ENCODE measurements at places on chromosomes 2 and 18.
A peak's percentile ranks its signal among the peaks of the same experiment; 100 is the strongest.

GRCh38 chr2:72089537-72089936 is 58.1 kb downstream of the CYP26B1 start:
- no peak for DNase-seq

DNA sequence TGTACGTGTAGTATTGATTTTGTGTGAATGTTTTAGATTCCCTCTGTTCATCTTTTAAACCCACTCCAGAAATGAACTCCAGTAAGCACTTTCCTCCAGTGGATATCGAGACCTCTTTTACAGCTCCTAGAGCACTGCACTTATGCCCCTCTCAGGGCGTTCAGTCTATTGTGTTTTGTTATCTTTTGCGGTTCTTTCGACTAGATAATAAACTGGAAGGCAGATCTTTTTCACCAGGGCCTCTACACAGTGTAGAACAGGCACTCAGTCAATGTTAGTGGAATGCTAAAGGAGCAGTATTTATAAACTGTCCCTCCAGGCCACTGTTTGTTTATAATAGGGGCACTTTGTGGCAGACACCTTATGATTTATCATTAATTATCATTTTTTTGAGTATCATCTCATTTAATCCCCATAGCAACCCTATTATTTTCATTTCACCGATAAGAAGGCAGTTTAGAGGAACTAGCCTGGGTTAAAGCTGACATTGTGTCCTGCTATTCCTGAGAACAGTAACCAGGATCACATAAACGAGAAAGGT is 742 bp upstream of the SOS1 start:
- DNase-seq = no peak

DNA sequence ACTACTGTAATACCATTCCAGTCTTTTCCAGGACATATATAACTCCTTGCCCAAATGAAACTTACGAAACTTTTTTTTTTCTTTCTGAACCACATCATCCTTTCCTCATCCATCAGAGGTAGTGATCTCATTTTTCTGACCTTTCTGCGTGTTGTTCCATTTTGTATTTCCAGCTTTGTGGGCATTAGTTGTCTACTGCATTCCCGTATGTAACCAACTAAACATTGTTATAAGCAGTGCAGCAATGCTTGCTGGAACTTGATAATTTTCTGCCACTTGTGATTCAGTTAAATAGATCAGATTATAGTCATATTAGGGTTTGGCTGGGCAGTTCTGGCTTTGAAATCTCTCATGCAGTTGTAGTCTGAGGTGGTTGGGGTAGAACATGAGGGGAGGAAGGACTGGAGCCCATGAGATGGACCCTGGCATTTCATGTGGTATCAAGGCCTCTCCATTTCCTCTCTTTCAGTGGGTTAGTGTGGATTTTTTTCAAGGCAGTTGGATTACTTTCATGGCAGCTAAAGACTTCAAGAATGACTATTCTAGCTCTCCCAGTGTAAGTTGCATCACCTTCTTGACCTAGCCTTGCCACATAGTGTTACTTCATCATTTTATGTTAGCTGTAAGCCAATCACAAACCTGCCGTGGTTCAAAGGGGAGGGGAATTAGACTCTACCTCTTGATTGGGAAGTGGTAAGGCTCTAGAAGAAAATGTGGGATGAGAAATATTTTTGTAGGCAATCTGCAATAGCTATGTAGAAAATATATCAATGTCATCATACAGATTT is 80.5 kb downstream of the EHBP1 start:
- no peak for DNase-seq

DNA sequence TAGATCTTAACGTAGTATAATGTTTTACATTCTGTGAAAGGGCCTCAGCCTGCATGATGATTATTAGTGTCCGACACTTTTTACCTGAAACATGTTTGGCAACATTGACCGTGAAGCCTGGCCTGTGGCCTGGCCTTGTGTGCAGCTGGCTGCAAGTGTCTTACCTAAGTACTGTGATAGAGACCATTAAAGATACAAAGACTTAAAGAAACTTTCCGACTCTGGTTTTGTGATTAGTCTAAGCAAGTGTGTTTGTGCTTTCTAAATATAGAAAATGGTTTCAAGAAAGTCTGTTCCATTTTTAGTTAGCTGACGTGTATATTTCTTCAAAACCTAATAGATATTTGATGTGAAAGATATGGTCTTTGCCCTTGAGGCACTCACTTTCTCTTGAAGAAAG is 601.8 kb downstream of the LRP1B start:
- DNase-seq = no peak

GRCh38 chr2:126399001-126399400 is 257.0 kb upstream of the GYPC start:
- DNase-seq = peak; percentile 3

DNA sequence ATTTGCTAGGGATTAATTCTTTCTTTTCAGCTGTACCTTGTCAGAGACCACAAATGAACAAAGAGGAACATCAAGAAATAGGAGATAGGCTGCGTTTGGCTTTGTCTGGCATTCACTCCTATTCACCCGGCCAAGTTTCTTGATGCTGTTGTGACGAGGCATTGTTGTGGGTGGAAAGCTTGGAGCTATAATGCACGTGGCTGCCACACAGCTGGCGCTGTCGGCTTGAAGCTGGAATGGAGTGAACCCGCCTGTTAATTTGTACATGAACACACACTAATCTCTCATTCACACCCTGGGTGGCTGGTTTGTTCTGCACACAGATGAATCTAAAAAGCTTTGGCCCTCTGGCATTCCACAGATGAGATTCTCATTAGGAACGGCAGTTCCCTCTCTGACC is 274.9 kb upstream of the GYPC start:
- no peak for DNase-seq

GRCh38 chr2:24969784-24970183 is 2.0 kb downstream of the DNAJC27 start:
- DNase-seq = no peak

DNA sequence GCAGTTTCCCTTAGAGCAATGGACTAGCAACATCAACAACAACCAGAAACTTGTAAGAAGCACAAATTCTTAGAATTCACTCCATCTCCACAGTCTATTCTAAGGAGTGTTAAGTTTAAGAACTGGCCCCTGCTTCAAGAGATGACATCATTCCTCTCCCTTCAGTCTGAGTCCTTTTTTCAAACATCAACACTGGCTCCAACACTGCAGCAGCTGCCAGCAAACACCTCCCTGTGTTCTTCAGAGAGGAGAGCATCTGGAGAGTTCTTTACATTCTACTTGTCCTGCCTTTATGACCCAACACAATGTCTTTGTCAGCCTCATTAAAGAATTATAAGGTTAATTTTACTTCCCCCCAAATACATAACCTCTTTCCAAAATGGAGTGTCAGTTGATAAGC is 122.3 kb downstream of the HNMT start:
- no peak for DNase-seq

DNA sequence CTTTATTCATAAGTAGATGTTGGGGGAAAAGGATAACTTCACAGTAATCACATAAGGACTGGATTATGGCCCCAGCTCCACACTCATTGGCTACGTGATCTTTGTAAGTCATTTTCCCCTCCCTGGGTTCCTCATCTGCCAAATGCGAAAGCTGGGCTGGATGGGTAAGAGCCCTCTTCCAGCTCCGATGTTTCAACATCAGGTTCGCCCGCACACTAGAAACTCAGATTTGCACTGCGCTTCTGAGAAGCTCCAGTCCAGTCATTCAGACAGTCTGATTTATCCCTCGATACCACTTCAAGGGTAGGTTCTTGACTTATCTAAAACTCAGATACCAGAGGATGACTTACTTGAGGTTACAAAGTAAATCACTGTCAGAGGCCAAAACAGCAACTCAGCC is 31.0 kb upstream of the RMDN2 start:
- DNase-seq = no peak

GRCh38 chr2:174881678-174882077 is 117.4 kb upstream of the CHRNA1 start:
- DNase-seq = no peak

DNA sequence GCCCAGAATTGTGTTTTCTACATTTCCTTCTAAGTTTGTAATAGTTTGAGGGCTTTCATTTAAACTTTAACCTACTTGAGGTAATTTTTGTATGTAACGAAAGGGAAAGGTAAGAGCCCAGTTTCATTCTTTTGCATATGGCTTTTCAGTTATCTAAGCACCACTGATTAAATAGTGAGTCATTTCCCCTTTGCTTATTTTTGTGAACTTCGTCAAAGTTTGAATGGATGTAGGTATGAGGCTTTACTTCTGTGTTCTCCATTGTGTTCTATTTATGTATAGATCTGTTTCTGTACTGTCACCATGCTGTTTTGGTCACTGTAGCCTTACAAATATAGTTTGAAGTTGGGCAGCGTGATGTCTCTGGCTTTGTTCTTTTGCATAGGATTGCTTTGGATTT is 944.8 kb upstream of the CNTNAP5 start:
- DNase-seq = no peak

- no peak for DNase-seq
These were observed 131.8 kb downstream of the AFF3 start for GRCh38 chr2:100010606-100011005.

GRCh38 chr2:239827523-239827890 is 197.6 kb downstream of the NDUFA10 start:
- DNase-seq = no peak

- DNase-seq = no peak
These were observed 33.9 kb downstream of the SH3BP4 start for GRCh38 chr2:234985608-234986245.

DNA sequence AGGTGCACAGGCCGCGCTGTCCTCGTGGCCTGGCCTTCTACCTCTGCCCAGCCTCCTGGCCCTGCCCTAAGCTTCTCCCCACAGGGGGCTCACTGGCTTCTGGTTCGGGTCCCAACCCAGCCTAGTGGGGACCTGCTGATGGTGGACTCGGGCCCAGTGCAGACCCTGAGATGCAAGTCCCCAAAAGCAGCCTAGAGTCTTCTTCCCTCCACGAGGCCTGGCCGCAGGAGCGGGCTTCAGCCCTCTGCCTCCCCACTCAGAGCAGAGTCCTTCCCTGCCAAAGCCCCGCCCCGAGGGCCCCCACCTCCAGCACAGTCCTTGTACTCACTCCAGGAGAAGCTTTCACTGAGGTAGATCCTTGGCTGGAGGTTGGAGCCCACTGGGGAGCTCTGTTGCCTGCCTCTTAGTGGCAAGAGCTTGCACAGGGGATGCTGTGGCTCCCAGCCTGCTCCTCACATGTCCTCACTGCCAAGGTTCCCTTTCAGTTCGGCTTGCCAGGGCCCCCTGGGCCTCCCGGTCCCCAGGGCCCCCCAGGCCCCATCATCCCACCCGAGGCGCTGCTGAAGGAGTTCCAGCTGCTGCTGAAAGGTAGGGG is 3.6 kb downstream of the ERFE start:
- DNase-seq = no peak

DNA sequence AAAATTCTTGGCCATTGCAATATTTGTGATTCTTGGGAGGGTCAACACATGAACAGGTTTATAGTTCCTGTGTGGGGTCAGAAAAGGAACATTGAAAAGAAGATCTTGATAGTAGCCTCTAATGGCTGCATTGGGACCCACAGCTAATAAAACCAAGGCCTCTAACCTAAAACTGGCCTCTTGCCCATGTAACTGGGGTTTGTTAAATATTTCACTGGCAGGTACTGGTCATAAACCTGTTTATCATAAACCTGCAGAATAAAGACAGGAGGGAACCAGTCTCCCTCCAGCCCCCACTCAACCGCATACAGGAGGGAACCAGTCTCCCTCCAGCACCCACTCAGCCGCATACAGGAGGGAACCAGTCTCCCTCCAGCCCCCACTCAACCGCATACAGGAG is 125.3 kb downstream of the PXDN start:
- no peak for DNase-seq

DNA sequence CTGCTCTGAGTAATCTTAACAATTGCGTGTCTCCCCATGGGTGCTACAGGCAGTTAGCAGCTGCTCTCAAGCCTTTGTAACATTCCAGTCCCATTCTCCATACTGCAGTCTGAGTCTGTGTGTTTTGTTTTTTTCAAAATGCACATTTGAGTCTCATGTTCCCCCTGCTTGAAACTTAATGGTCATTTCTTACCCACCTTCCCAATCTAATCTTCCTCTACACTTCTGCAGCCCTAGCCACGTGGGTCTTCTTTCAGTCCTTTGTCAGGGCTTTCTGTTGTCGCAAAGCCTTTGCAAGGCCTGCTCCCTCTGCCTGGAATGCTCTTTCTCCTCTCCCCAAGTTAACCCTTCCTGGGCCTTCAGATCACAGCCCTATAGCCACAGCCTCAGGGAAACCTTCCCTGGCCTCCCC is 24.5 kb downstream of the ELAC1 start:
- DNase-seq = no peak

GRCh38 chr18:10184776-10185175 is 269.7 kb upstream of the APCDD1 start:
- no peak for DNase-seq

GRCh38 chr2:77228391-77228790 is 293.8 kb downstream of the LRRTM4 start:
- no peak for DNase-seq

DNA sequence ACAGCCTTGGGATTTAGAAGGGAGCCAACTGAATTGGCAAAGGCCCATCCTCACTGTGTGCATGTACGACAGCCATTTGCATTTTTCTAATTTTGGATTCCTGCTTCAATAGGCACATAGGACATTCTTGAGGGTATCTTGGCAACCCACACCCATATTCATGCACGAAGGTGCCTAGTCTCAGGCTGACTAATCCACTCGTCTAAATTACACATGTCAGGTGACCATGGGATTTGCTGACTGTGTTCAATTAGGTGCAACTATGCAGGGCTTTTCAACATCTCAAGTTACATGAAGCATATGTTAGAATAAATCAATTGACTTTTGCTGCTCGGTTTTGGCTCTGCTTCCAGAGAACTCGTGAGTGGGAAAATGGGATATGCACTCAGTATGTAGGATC is 249.7 kb downstream of the SP3 start:
- DNase-seq = no peak

DNA sequence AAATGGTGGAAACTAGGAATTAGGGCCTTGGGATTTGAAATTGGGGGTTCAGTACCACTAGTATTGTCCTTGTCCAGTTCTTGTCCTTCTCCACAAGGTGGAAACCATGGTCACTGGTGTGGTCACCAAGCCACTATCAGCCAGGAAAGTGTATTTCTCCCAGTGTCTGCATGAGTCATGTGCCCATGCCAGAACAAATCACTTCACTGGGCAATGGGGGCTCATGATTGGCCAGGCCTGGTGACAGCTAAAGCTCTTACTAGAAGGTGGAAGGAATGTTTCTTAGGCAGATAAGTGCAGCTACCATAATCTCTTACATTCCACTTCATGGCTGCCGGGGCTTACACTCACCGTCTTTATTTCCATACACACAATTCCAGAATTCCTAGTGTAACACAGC is 124.8 kb upstream of the TACR1 start:
- DNase-seq = no peak

DNA sequence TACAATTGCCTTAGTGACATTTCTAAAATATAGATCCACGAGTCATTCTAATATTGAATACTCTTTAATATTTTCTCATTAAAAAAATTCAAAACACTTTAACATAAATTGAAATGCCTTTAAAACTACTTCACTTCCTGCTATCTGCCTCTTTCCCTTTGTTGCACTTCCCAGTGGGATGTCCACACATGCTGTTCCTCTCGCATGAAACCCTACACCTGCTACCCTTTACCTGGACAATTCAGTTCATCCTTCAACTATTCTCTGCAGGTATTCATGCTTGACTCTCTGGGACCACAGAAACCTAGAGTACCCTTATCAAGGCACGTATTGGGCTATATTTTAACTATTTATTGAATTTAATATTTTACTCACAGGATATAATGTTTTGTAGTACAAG is 373.3 kb upstream of the GALNT5 start:
- no peak for DNase-seq
